ENCODE measurements at places on chromosomes 7 and 10.
A peak's percentile ranks its signal among the peaks of the same experiment; 100 is the strongest.

DNA sequence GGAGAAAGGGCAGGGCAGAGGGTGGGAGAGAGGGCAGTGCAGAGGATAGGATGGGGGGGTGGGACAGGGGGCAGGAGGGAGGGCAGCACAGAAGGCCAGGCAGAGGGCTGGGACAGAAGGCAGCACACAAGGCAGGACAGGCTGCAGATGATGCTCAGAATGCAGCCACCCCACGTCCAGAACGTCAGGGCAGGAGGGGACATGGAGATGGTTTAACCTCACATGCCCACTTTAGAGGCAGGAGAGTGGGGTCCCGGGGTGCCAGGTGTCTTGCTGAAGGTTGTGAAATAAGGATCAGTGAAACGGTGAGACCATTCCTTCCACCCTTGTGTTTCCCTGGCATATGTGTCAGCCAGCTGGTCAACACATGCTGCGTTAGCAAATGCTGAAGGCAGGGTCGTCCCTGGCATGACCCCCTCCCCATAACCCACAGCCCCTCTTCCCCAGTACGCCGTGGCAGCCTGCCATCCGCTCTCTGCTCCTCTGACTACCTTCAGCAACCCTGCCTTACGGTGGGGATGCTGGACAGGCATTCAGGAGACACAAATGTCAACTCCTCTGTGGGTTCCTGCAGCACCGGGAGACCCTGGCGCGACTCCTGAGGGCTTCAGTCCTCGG is 592.1 kb downstream of the DNAJB6 start:
- no peak for DNase-seq

- DNase-seq, result no peak
These were observed 199.5 kb upstream of the TMEM196 start for GRCh38 chr7:19972876-19973275.

DNA sequence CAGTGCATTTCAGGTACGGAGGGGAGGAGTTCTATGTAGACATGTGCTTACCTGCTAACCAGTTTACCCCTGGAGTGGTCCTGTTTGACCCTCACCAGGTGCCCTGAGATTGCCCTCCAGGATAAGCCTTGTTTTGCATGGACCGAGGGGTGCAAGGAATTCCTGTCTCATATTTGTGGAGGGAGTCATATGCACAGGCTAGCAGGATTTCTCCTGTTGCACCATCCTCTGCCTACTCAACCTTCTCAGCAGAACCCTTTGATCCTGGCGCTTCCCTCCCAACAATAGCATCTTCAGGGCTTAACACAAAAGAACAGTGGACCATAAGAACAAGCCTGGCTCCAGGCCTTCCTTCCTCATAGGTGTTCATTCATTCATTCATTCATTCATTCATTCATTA is 7.2 kb downstream of the TRPV6 start:
- no peak for DNase-seq

DNA sequence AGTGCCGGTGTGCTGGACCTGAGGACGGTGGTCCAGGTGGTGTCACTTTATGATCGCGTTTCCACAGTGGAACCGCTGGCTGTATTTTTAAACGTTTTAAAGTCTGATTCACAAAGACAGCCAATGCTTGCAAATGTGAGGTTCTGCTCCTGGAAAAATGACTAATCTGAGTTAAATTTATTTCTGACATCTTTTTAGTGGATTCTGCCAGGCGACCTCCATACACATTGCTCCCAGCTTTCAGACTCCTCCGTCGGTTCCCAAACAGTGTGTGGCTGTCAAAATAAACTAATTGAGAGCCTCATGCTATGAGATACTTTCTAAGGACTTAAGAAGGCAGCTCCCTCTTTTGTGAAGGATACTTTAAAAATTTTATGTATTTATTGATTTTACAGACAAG is 12.7 kb upstream of the TTYH3 start:
- no peak for DNase-seq

DNA sequence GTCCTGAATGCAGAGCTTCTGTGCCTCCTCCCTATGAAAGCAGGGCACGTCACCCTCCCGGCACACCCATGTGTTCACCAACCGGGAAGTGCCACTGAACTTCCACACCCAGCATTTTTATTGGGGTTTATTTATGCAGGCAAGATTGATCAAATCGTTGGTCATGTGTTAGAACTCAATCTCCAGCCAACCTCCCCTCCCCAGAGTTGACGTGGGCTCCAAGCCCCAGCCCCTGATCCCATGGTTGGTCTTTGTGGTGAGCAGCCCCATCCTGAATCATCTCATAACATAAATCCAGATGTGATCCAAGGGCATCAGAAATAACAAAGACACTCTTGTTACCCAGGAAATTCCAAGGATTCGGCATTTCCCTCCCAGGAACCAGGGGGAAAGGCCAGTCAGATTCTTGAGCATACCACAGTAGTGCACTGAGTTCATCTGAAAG is 151.2 kb downstream of the TPST1 start:
- DNase-seq, result no peak

DNA sequence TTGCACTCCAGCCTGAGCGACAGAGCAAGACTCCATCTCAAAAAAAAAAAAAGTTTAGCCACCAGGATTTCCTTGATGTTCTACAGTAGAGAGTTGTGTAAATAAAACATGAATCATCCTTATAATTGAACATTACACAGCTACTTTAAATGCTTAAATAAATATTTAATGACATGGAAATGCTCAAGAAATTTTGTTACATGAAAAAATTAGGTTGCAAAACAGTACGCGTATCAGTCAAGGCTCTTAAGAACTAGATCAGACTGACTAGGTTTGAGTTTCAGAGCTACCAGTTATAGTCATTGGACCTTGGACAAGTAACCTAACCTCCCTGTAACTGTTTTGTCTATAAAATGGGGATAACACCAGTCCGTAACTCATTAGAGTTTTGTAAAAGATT is 38.7 kb upstream of the GSAP start:
- DNase-seq, result no peak

GRCh38 chr10:29273478-29273877 is 15.4 kb upstream of the LYZL1 start:
- no peak for DNase-seq

DNA sequence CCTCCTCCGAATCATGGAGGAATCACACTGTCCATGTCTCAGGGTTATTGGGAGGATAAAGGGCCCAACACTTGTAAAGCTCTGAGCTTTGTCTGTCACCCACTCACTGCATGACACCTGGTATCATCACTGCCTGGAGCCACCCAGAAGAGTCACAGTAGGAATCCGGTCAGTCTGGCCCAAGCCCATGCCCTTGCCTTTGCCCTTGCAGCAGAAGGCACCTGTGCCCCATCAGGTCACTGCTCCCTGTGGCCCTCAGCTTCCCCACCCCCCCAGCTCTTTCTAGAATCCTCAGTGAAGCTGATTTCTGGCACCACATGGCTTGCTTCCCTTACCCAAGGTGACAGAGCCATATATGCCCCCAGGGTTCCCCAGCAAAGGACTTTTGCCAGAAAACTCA is 14.4 kb downstream of the LDB3 start:
- DNase-seq, result no peak

GRCh38 chr7:135692055-135692454 is 29.7 kb downstream of the STMP1 start:
- no peak for DNase-seq

GRCh38 chr10:88318803-88319202 is 264.3 kb downstream of the RNLS start:
- no peak for DNase-seq

- DNase-seq, result no peak
These were observed 160.0 kb downstream of the NEBL start for GRCh38 chr10:20737107-20737506.

- DNase-seq, result no peak
These were observed 21.7 kb upstream of the UCN3 start for GRCh38 chr10:5343092-5343491.

GRCh38 chr7:49721441-49721840 is 52.0 kb upstream of the VWC2 start:
- DNase-seq, result no peak

DNA sequence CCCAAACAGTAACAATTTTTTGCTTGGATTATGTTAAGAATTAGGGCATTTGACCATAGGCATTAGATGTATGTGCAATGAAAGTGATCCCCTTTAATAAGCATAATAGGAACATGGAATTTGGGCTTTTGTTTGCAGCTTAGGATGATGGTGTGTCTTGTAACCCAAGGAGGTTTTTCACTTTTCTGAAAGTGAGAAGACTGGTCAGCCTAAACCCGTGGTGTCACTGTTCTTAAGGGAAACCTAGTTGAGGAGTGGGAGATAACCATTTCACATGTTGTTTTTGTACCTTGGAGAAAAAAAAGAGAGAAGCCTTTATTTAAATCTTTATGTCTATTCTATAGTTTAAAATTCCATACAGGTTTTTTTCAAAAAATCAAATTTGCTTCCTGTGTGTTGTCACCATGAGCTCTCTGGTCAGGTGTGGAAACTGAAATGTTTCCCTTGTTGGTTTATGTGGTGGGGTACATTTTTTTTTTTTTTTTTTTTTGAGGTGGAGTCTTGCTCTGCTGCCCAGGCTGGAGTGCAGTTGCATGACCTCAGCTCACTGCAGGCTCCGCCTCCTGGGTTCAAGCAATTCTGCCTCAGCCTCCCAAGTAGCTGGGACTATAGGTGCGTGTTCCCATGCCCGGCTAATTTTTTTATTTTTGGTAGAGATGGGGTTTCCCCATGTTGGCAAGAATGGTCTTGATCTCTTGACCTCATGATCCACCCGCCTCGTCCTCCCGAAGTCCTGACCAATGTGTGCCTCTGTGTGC is 7.7 kb downstream of the CCM2 start:
- DNase-seq, result no peak

GRCh38 chr10:22319547-22319979 is 1.3 kb upstream of the BMI1 start:
- DNase-seq, result no peak

DNA sequence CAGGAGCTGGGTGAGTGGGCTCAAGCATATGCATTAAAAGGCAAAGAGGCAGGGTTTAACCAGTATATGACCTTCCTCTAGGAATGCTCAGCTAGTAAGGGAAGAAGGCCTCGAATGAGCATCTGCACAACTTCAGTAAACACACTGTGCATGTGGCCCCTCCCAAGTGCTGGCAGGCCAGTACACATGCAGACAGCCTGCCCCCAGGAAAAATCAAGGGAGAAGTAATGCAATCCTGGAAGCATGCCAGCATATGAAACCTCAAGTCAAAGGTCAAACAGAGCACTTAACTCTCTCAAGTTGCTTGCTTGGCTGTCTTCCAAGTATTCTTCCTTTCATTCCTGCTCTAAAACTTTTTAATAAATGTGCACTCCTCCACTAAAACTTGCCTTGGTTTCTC is 208.4 kb downstream of the ACTR3B start:
- no peak for DNase-seq

GRCh38 chr10:110600487-110601101 is 33.1 kb downstream of the SMC3 start:
- DNase-seq, result no peak

DNA sequence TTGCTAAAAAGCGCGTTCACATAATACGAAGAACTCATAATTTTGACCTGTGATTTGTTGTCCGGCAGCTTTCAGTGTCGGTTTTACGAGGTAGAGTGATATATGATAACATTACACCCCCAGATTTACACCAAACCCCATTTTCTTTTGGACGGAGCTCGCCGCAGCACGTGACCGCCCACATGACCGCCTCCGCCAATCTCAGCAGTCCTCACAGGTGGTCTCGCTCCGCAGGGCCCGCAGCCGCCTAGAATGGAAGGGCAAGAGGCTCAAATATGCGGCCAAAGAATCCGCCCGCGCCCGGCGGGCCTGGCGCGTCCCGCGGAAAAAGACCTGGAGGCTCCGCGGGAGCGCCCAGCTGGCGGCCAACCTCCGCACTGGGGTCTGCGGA is at the start of gene HOXA7:
HOXA7 (minus strand) TSS at position 168 of the 391 bp plus-strand sequence; CDS start at position 38, 130 bp downstream.
- DNase-seq, result no peak

GRCh38 chr7:94540428-94540827 is 30.8 kb downstream of the CASD1 start:
- no peak for DNase-seq

- DNase-seq, result no peak
These were observed 53.0 kb upstream of the EBF3 start for GRCh38 chr10:130016993-130017630.

GRCh38 chr10:124249196-124249595 is 155.8 kb upstream of the CHST15 start:
- DNase-seq, result no peak

- DNase-seq, result no peak
These were observed 3.3 kb downstream of the TMEM140 start for GRCh38 chr7:135151132-135151531.

- peak; percentile 11 for DNase-seq
These were observed 57.4 kb downstream of the NEUROG3 start for GRCh38 chr10:69515699-69516259.

DNA sequence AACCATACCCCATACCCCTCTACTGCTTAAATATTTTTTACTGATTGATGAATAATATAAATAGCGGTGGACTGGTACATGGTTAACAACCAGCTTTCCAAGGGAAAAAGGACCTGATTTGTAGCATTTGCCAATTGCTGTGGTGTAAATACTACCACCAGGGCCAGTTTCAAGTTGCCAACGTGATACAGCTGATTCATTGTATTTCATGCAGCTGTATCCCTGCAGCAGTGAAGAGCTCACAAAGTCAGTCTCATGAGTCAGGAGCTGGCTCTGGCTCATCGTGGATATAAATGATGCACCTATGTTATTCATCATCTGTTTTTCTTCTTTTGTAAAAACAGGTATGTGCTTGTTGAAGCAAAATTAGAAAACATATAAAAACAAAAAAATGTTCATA is 15.2 kb downstream of the CALML5 start:
- no peak for DNase-seq
